ENCODE measurements at places on chromosomes 5 and 9.

- DNase-seq = no peak
Observed at GRCh38 chr9:107562798-107563197, 73.2 kb upstream of the KLF4 start.

GRCh38 chr5:161064297-161064696 is 212.3 kb upstream of the ATP10B start:
- DNase-seq = no peak

DNA sequence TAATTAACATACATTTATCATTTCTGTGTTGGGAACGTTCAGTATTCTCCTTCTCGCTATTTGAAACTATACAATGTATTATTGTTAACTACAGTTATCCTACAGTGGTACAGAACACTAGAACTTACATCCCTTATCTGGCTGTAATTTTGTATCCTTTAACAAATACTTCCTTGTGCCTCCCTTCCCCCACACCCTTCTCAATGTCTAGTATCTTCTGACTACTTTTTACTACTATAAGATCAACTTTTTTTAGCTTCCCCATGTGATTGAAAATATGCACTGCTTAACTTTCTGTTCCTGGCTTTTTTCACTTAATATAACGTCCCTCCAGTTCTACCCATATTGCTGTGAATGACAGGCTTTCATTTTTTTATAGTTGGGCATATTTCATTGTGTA is 253.5 kb downstream of the RAB3C start:
- DNase-seq = no peak

DNA sequence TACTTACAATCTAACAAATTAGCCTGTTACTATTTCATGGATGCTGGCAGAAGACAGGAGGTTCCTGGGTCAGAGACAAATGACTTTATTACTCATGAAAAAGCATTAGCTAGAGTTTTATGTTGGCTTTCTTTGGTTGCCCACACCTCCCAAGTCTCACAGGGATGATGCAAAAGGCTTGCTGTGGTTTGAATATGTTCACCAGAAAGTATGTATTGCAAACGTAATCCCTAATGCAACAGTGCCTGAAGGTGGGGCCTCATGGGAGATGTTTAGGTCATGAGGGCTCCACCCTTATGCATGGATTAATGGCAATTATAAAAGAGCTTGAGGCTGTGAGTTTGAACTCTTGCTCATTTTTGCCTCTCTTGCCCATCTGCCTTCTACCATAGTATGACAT is 28.5 kb downstream of the DPYSL3 start:
- DNase-seq = no peak
